Caco-2 (cell line): ENCODE measurements at places on chromosomes 6 and 20. TPM values are rescaled to one million over a fixed set of nuclear protein-coding genes. Genes with fewer than 3 reads are reported as not detected.

Gene TNFRSF6B
- not detected in 2 replicates for total RNA-seq

Gene TSBP1
- not detected in 2 replicates for total RNA-seq

GRCh38 chr6:130574146-130574545 lies 208.3 kb downstream of the TMEM200A start:
- no peaks in the 10 kb centered on the region for H3K4me1 ChIP-seq
- no peak overlapping the region for H3K4me3 ChIP-seq
- H3K36me3 ChIP-seq: no peaks in the 10 kb centered on the region
- no peaks in the 10 kb centered on the region for H3K27me3 ChIP-seq
- DNase-seq: no peak

Gene PPP1R3D
- total RNA-seq: 10.4 TPM in 2 replicates

Gene LY6G6C
- total RNA-seq: 0.88 and 1.3 TPM in 2 replicates

- H3K36me3 ChIP-seq: no peaks in the 10 kb centered on the region
- no peak overlapping the region for H3K27ac ChIP-seq
- no peak overlapping the region for H3K4me3 ChIP-seq
- no peak for DNase-seq
Observed at GRCh38 chr20:51936377-51936776, 134.1 kb upstream of the SALL4 start.

Gene CYP24A1
- 3.6 and 3.7 TPM in 2 replicates for total RNA-seq

- no peaks in the 10 kb centered on the region for H3K4me1 ChIP-seq
- no peak for DNase-seq
- no peaks in the 10 kb centered on the region for H3K27me3 ChIP-seq
- no peak overlapping the region for H3K27ac ChIP-seq
- H3K4me3 ChIP-seq: no peak overlapping the region
Observed at GRCh38 chr6:42021847-42022754, 28.2 kb upstream of the TAF8 start.

Gene RWDD1
- 35.0 and 37.9 TPM in 2 replicates for total RNA-seq

Gene DYNLRB1
- total RNA-seq: 357 and 359 TPM in 2 replicates

DNA sequence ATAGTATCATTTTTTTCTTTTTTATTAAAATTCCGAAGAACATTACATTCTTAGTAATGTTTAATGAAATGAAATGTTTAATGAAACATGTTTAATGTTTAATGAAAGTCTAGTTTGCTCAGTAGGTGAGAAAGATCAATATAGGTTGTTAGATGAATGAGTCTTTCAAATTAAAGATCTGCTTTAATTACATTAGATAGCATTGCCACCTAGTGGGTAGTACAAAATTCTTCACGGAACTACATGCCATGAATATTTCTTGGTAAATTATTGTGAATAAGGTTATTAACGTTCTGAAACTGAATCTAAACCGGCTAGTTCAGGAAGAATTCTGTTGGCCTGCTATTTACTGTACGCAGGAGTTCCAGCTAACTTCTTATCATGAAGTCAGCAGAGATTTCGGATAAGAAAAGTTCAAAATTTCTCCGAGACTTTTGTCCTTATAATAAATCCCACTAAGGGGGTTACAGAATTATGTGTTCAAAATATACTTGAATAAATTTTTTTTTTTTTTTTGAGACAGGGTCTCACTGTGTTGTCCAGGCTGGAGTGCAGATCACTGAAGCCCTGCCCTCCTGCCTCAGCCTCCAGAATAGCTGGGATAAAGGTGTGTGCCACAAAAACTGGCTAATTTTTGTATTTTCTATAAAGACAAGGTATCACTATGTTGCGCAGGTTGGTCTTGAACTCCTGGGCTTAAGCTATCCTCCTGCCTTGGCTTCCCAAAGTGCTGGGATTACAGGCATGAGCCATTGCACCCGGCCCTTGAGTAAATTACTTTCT lies 7.9 kb upstream of the GMNN start:
- H3K27me3 ChIP-seq: no peaks in the 10 kb centered on the region
- H3K4me1 ChIP-seq: no peaks in the 10 kb centered on the region; the same call in 1 of the 2 replicates
- H3K27ac ChIP-seq: no peak overlapping the region

- peaks cover 10% of the 10 kb centered on the region for H3K4me1 ChIP-seq
- H3K27me3 ChIP-seq: no peaks in the 10 kb centered on the region
- no peak overlapping the region for H3K27ac ChIP-seq
- no peak for DNase-seq
- H3K36me3 ChIP-seq: no peaks in the 10 kb centered on the region
- H3K4me3 ChIP-seq: no peak overlapping the region
Observed at GRCh38 chr6:133595111-133595761, 293.7 kb upstream of the TCF21 start.

GRCh38 chr6:144362042-144363018 lies 77.2 kb downstream of the UTRN start:
- no peak for DNase-seq
- no peaks in the 10 kb centered on the region for H3K36me3 ChIP-seq
- no peaks in the 10 kb centered on the region for H3K27me3 ChIP-seq
- no peak overlapping the region for H3K4me3 ChIP-seq

Gene GRM1
- not detected in 2 replicates for total RNA-seq

GRCh38 chr20:22324505-22324904 lies 259.9 kb downstream of the FOXA2 start:
- H3K27ac ChIP-seq: no peak overlapping the region
- no peak overlapping the region for H3K4me3 ChIP-seq
- H3K4me1 ChIP-seq: no peaks in the 10 kb centered on the region

DNA sequence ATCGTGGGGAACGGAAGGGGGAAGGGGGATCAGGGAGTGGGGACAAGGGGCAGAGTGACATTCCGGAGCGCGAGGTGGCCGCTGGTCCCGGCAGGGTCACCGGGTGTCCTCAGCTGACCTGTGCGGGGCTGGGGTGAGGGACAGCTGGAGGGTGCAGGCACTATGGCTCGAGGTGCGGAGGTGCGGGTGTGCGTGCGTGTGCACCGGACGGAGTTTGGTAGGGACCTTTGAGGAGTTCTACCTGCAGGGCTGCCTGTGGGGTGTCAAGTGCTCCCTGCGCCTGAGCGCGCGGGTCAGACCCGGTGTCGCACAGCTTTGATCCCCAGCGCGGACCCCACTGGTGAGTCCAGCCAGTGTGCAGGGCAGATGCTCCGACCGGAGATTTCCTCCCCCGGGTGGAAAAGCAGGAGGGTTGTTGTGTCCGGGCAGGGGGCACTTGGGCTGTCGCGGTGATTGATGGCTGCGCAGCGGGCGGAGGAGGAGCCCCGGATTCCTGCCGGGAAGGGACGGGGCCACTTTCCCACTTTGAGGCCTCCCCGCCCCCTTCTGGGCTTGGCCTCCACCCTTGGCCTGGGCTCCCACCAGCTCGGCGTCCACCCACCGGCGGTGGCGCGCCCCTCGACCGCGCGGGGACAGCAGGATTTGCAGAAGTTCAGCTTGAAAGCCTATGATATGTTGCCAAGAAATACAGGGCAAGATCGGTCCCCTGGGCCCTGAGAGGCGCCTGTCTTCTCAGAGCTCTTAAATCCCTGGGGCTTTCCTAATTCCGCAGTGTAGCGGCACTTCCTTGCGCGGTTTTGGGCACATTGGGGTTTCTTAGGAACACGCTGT lies 658 bp downstream of the RIN2 start:
- H3K4me1 ChIP-seq: peaks cover 6% of the 10 kb centered on the region
- H3K27ac ChIP-seq: peak overlapping the region; percentile 96
- peak; percentile 81 for DNase-seq
- H3K36me3 ChIP-seq: no peaks in the 10 kb centered on the region
- H3K4me3 ChIP-seq: peak overlapping the region; percentile 81
